Activated CD8-positive, alpha-beta memory T cell treated with anti-CD3 and anti-CD28 coated beads, Interleukin-2, amount 50 U/mL, for 48 hours (primary cell): ENCODE measurements at places on chromosomes 6 and 20.
A peak's percentile ranks its signal among the peaks of the same experiment; 100 is the strongest.

DNA sequence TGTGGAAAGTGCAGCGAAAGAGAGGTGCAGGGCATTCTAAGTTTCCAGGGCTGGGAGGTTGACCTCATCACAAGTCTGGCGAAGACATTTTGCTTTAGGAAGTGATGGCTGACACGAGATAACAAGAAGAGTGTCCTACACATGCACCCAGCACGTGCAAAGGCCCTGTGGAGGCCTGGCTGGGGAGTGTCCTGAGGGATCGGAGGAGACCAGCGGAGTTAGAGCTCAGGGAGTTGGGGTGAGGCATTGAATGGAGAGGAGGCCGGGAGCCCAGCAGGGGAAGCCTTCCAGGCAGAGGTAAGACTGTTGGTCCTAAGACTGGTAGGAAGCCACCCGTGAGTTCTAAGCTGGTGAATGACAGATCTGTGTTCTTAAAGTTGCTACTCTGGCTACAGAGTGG lies 58.4 kb downstream of the PPP1R14C start:
- no peak for DNase-seq

DNA sequence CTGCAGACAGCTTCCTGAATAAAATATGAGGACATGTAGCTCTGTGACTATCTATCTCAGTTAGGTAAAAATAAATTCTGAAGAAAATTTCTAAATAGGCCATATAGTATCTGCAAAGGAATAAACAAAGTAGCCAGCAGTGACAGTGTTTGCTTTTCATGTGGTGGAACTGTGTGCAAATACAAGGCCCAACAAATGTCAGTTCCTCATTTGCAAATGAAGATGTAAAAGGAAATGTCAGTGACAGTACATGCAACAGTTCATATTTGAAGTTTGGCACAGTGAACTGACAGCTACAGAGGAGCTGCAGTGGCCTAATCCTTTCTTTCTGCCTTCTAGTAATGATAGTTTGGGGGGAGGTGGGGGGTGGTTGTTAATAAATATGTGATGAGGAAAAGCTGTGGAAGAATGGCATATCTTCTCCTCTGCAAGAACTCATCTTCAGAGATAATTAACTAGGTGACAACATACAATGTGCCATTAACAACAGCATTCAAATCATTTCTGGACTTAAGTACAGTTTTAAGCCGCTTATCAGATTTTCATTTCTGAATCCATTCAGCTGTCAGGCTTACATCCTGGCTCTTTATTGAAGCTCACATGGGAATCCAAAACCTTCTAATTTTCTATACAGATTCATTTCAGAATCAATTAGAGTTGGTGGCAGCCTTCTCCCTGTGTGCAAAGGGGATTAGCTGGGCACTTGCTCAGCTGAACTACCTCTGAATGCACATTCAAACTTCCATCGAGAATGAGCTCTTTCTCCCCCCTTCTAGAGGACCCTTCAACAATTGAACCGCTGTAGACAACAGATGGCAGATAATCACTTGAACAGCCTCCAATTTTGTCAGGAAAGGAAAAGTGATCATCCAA lies 1059.0 kb upstream of the EPHA7 start:
- no peak for DNase-seq

DNA sequence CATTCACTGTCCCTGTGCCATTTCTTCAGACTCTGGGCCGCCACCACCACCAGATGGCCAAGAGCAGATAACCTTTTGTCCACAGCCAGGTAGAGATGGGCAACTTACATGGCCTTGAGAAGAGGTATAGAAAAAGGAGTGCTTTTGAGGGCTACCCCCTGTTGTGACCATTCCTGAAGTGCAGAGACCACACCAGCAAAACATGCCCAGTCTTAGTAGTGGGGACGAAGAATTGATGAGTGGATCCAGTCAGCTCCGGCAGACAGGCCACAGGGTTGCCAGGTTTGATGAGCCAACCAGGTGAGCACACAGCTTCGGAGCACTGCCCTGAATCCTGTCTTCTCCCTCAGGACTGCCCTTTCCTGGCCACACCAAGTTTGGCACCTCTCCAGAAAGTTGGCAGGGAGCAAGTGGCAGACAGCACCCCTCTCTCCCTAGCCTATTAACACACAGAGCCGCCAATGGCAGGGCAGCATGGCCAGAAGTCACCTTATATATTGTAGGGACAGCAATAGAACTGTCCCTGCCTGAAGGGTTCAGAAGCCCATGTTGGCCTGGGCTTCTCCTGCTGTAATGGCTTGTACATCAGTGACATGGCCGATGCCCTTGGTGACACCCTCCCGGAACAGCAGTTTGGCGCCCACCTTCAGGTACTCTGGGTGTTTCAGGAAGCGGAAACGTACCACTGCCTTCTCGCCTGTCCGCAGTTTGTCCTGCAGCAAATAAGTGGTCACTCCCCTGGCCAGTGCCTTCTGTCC lies 7.8 kb downstream of the GTPBP2 start:
- DNase-seq: no peak

DNA sequence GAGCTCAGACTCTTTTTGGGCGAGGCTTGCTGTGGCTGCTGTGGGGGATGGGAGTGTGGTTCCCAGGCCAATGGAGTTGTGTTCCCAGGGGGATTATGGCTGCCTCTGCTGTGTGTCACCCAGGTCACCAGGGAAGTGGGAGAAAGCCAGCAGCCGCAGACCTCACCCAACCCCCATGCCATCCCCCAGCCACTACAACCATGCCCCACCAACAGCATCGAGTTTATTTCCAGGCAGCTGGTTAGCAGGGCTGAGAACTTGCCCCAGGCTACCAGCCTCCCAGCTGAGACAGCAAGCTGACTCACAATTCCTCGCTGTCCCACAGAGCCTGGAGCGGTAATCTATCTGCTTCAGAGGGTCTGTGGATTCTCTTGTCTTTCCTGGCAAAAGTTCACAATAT lies 331.7 kb downstream of the FRK start:
- DNase-seq: no peak

- no peak for DNase-seq
Observed at GRCh38 chr6:117595099-117595923, 7.0 kb downstream of the GOPC start.

DNA sequence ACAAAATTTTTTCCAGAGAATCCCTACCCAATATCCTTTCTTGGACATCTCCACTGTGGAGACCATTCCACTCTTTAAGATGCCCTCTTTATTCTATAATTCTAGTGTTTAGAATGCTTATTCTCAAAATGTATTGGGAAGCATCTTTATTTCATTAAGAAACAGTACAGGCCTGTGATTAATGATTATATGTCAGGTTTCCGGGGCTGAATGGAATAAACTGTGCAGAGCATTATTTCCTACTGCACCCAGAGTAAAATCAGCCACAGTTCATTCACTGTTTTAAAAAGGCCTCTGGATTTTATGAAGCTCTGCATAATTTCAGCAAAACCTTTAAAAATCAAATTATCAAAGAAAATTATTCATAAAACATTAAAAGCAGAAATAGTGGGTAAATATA lies 42.6 kb downstream of the DSE start:
- DNase-seq: no peak

DNA sequence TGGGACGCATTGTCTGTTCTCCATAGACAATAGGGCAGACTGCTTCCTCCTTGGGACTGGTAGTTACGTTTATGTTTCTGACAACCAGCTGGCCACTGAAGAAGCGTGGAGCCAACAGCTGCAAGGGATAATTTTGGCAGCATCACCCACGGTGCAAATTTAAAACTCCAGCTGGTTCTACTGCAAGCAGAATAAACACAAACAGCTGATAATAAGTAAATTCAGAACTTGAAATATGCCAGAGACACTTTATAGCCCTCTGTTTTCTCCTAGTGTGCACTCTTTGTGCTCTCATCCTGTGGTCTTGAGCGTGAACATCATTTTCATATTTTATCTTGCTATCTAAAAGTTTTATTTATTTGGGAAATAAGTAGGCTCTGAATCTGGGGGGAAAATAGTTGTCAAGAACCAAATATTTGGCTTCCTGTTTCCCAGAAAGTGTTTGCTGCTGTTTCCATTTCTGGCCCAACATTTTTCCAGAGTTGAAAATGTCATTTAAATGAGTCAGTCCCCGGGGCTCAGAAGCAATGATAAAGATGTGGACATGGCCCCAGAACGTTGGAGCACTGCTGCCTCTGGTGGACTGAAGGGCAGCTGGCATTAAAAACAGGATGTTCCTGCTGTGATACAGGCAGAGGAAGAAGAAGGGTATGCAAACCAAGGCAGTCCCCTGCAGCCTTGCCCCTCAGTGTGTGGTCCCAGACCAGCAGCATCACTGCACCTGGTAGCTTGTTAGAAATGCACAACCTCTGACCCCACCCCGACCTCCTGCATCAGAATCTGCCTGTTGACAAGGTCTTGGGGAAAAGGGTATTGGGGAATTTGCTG lies 12.5 kb upstream of the THBD start:
- DNase-seq: no peak

GRCh38 chr6:137793805-137794515 lies 73.1 kb upstream of the TNFAIP3 start:
- DNase-seq: no peak

DNA sequence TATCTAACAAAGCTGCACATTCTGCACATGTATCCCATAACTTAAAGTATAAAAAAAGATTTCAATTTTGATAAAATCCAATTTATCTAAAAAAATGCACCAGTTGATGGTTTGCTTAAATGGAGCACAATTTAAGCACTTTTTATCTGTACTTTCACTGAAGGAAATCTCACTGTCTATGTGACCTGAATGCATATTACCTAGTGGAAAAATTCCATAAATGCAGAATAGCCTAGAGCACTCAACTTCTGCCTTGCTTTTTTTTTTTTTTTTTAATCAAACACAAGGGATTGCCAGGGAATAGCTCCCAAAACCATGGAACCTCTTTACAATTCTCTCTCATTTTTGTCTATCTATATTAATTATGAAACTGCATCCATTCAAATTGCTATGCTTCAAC lies 80.4 kb downstream of the RFPL4B start:
- DNase-seq: no peak

GRCh38 chr20:23002276-23002675 lies 32.8 kb upstream of the SSTR4 start:
- DNase-seq: no peak

GRCh38 chr6:145031001-145031400 lies 704.3 kb downstream of the EPM2A start:
- no peak for DNase-seq

DNA sequence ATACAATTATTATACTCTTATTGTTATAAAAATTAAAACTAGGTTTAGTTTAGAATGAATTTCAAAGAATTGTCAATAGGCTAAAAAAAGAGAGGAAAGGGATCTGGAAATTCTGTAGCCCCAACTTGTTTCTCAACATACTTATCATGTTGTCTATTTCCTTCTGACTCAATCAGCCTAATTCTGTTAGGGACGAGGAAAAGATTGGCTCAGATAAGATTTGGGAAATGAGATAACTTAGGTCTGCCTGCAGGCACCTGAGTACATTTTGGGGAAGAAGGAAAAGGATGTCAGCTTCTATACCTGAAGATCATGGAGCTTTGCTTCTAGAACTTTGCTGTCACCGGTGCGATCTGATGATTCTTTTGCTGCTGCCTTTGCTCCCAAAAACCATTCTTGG lies 238.8 kb downstream of the SYNE1 start:
- no peak for DNase-seq

DNA sequence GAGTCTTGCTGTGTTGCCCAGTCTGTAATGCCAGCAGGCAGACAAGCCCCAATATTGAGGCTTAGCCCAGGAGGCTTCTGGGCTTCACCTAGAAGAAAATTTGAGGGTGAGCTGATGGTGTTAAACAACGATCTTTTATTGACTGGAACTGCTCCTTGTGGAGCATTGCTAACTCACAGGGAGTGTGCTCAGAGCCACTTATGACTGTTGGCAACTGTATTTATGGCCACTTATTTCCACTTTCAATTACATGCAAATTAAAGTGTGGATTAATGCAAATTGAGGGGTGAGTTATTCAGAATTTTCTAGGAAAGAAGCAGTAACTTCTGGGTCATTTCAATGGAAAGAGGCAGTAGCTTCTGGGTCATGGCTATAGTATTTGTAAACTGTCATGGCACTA lies 317.2 kb upstream of the FKBP1C start:
- no peak for DNase-seq

DNA sequence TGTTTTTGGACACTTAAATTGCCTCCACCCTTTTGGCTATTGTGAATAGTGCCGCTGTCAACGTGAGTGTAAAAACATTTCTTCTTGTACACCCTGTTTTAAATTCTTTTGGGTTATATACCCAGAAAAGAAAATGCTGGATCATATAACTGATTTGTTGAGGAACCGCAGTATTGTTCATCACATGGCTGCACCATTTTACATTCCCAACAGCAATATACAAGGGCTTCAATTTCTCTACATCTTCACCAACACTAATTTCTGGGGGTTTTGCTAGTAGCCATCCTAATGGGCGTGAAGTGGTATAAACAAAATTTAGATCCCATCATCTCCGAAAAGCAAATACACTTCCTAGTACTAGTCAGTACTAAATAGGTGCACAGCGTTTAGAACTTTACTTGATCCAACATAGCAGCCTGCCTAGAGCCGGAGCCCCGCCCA lies 579 bp upstream of the BPHL start:
- DNase-seq: no peak

GRCh38 chr20:52777171-52777570 lies 195.0 kb upstream of the TSHZ2 start:
- no peak for DNase-seq

GRCh38 chr6:168280899-168281245 lies 38.7 kb downstream of the DACT2 start:
- no peak for DNase-seq

DNA sequence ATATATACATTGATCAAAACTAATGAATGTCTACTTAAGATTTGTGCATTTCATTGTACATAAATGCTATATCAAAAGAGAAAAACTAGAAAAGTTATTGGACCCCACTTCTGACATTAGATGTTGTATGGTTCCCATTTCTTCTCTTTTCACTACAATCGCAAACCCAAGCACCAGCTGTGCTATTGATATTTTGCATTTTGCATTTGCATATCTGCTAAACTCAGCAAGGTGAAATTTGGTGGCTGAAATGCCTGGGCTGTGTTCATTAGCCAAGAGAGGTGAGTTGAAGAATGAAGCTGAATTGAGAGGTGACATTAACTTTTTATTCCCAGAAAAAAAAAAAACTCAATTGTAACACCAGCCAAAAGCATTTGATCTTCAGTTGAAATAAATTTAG lies 232.1 kb upstream of the TENT5A start:
- no peak for DNase-seq

GRCh38 chr6:27605401-27606342 lies 132.8 kb upstream of the ZNF184 start:
- DNase-seq: peak; percentile 79

DNA sequence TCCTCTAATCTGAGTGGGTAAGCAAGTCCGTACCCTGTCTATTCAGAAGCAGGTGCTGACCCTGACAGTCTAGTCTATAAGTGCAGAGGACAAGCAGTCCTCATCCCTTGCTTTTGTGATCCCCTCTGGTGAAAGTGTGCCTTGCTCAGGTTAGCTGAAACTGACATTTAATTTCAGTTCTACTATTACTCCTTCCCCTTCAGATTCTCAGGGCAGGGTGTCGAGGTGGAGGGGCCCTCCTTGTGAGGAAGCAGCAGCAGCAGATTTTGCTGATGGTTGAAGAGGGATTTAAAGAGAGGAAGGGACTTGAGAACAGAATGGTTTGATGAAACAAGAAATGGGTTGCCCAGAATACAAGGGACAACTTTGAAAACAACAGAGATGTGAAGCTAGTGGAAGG lies 309.3 kb downstream of the CLIC5 start:
- DNase-seq: no peak

- DNase-seq: peak; percentile 29
Observed at GRCh38 chr6:169972101-169972651, 220.8 kb downstream of the ERMARD start.
